ENCODE measurements at places on chromosomes 6 and 20.

DNA sequence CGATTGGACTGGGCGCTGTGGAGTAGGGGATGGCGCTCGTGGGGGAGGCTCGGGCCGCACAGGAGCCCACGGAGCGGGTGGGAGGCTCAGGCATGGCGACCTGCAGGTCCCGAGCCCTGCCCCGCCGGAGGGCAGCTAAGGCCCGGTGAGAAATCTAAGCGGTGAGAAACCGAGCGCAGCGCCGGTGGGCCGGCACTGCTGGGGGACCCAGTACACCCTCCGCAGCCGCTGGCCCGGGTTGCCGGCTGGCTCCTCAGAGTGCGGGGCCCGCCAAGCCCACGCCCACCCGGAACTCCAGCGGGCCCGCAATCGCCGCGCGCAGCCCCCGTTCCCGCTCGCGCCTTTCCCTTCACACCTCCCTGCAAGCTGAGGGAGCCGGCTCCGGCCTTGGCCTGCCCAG lies 59.7 kb upstream of the MYLIP start:
- no peak for DNase-seq

GRCh38 chr20:36439040-36439730 lies 102.1 kb upstream of the MYL9 start:
- DNase-seq: peak; percentile 20

DNA sequence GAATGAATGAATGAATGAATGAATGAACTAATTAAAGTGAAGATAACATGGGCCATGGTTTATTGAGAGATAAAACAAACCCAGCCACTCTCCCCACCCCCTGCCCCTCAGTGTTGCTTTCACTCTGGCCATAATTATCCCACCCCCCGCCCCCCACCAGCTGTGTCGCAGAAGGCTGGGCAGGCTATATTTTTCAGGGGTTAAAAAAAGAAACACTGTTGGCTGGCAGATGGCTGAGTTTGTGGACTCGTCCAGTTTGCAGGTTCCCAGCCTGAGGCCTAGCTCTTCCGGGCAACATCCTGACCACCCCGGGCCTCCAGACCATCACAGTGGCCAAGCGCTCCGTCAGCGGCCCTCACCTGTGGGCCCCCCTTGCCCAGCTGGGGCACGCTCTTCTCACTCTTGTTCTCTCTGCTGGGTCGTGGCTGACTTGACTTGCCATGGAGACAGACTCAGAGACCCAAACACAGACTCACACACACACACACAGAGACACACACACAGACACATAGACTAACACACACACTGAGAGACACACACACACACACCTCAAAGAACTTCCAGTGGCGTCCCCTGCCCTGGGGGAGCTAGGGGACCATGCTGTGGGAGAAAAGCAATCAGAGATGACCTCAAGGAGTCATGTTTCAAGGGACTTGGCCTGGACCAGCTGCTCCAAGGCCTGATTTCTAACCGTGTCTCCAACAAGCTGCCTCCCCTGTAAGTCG lies 2.2 kb upstream of the GRM4 start:
- DNase-seq: no peak

DNA sequence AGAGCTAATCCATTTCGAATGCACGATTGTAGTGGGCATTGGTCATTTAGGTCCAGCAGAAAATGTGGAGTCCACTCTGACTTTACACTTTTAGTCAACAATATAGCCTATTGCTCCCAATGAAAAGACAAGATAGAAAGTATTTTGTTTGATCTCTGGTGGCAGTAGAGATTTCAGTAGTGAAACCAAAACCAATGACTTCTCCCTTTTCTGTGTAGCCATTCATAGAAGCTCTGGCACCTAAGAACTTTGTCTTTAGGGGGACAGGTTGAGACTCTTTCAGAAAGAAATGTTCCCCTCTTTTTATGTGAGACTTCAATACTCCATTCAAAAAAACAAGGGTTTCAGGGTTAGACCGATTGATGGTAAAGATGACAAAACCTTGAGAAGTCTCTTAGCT lies 510.8 kb upstream of the POU3F2 start:
- DNase-seq: no peak

DNA sequence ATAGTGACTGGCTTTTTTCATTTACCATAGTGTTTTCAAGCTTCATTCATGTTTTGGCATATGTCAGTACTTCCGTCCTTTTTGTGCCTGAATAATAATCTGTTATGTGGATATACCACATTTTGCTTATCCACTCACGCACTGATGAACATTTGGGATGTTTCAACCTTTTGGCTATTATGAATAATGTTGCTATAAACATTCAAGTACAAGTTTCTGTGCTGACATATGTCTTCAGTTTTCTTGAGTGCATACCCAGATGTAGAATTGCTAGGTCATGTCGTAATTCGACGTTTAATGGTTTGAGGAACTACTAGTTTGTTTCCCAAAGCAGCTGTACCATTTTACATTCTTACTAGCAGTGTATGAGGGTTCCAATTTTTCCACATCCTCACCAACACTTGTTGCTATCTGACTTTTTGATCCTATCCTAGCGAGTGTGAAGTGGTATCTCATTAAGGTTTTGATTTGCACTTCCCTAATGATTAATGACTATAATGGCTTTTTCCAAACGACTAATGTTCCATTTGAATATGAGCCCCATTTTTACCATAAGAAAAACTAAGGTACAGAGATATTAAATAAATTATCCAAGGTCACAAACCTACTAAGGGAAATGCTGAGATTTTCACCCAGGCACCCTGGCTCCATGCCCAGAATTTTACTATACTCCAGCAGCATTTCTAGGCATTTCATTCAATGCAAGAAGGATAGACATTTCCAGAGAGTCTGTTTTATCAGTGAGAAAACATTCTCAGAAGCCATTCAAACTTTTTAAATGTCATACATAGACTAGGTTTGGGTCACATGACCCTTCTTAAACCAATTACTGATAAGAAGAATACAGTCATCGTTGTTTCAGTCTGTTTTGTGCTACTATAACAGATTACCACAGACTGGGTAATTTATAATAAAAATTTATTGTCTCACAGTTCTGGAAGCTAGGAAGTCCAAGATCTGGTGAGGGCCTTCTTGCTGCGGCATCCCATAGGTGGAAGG lies 71.1 kb upstream of the RUNX2 start:
- DNase-seq: no peak

DNA sequence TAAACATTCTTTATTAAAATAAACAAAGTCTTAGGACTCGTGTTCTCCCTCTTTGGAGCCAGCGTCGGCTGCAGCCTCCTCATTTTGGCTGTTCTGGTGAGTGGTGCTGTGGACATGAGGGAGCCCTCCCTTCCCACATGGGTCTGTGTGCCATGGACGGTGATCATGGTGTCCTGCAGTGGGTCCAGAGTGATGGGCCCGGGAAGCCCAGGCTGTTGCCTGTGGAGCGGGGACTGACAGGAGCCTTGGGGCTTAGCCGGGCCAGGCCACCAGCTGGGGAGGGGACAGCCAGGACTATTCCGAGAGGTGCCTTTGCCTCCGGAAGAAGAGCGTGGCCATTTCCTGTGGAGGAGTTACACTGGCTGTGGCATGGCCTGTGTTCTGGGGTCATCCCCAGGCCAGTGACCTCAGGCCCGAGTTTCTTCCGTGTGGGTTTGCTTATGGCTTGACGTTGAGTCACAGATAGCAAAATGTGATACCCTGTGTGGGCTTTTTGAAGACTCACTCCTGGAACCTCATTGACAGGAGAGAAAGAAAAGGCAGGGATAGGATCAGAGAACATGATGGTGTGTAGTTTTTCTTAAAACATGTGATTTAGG lies 153.4 kb downstream of the DTNBP1 start:
- DNase-seq: peak; percentile 52
